Fibroblast of lung (primary cell): ENCODE measurements at places on chromosomes 2 and 18.

GRCh38 chr2:234288974-234289455, 207.9 kb downstream of the ARL4C start:
- H3K36me3 ChIP-seq, result no peaks in the 10 kb centered on the region
- DNase-seq, result peak; percentile 44
- no peak overlapping the region for H3K4me3 ChIP-seq

- no peaks in the 10 kb centered on the region for H3K4me1 ChIP-seq
- no peak overlapping the region for H3K4me3 ChIP-seq
- no peak overlapping the region for H3K27ac ChIP-seq
- no peaks in the 10 kb centered on the region for H3K36me3 ChIP-seq
These were observed 354.2 kb upstream of the PIK3C3 start for GRCh38 chr18:41600693-41601391.

- H3K4me3 ChIP-seq, result no peak overlapping the region
- H3K27me3 ChIP-seq, result no peaks in the 10 kb centered on the region
- no peaks in the 10 kb centered on the region for H3K4me1 ChIP-seq
- H3K36me3 ChIP-seq, result no peaks in the 10 kb centered on the region
These were observed 225.8 kb downstream of the RNF152 start for GRCh38 chr18:61666876-61667590.

GRCh38 chr2:187403568-187404260, 44.3 kb downstream of the CALCRL start:
- H3K27me3 ChIP-seq, result no peaks in the 10 kb centered on the region
- no peak for DNase-seq
- no peak overlapping the region for H3K4me3 ChIP-seq
- no peaks in the 10 kb centered on the region for H3K4me1 ChIP-seq

DNA sequence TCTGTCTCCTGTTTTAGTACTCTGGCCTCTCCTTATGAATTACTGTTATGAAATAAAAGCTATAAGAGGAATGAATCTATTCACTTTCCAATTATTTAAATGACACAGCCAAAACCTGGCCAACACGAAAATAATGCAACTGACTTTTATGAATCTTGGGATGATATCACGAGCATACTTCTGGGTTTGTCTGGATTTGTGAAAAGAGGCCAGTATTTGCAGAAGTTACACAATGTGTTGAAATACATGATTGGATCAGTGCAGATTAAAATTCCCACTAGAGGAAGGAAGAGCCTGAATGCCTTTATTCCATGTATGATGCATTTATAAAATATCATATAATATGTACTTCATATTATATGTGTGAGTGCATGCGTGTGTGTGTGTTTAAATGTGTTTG, 418.2 kb downstream of the GRB14 start:
- peaks cover 4% of the 10 kb centered on the region for H3K4me1 ChIP-seq
- H3K36me3 ChIP-seq, result no peaks in the 10 kb centered on the region
- no peaks in the 10 kb centered on the region for H3K27me3 ChIP-seq

- no peaks in the 10 kb centered on the region for H3K36me3 ChIP-seq
- H3K4me1 ChIP-seq, result peaks cover 27% of the 10 kb centered on the region
These were observed 184.6 kb downstream of the ZFP36L2 start for GRCh38 chr2:43041661-43042360.

GRCh38 chr18:3262234-3263131, 550 bp downstream of the MYL12B start:
- H3K27ac ChIP-seq, result peak overlapping the region; percentile 99
- peak; percentile 50 for DNase-seq
- H3K4me3 ChIP-seq, result peak overlapping the region; percentile 85
- no peaks in the 10 kb centered on the region for H3K27me3 ChIP-seq
- H3K4me1 ChIP-seq, result peaks cover 20% of the 10 kb centered on the region
- H3K36me3 ChIP-seq, result peaks cover 7% of the 10 kb centered on the region

- H3K27ac ChIP-seq, result peak overlapping the region; percentile 66
- no peaks in the 10 kb centered on the region for H3K27me3 ChIP-seq
- H3K4me3 ChIP-seq, result no peak overlapping the region
These were observed 129.5 kb downstream of the MSTN start for GRCh38 chr2:189933041-189933440.

DNA sequence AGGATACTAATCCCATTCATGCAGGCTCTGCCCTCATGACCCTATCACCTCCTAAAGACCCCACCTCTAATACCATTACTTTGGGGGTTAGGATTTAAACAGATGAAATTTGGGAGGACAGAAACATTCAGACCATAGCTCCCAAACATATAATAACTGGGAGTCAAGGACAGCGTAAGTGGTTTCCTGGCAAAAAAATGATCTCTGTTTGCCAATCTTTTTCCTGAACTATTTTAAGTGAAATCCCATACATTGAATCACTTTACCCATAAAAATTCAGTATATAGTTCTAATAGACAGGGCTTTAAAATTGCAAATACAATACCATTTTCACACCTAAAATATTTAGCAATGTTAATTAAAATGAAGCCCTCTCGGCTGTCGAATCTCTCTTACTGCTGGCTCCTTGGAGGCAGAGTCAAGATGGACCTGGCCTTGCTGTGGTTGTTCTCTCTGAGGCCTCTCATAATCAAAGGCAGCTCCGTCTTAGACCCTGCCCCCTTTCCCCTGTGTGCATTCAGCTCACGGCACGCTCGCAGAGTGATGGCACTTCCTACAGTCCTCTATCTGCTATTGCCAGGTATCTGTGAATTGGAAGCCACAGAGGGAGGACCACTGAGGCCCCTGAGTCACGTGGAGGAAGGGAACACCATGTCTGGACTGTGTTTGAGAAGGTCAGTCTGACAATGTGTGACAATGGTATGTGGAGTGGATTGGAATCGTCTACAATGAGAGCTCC, 132.3 kb downstream of the UXS1 start:
- no peaks in the 10 kb centered on the region for H3K4me1 ChIP-seq
- no peak for DNase-seq
- peaks cover 13% of the 10 kb centered on the region for H3K27me3 ChIP-seq
